HepG2 (cell line): ENCODE measurements at places on chromosomes 1 and 21.

GRCh38 chr1:21700094-21700493, 30.9 kb upstream of the RAP1GAP start:
- no peak for DNase-seq

GRCh38 chr1:27931184-27931583, 3.6 kb upstream of the SMPDL3B start:
- DNase-seq = no peak

DNA sequence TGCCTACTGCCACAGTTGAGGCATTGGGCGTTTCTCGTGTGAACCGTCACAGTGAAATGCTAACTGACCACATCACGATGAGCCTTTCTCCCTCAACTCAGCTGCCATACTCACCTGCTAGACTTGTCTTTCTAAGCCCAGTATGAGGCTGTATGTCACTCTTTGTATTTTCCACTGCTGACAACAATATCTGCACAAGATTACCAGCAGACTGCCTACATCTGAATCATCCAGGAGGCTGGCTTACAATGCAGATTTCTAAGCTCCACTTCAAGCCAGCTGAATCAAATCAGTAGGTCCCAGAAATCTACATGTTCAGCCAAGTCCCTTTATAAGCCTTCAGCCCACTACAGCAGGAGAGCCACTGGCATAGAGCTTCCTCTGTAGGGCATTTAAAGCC, 355.0 kb upstream of the DUSP10 start:
- DNase-seq = no peak

- DNase-seq = no peak
Measured at GRCh38 chr1:203711251-203712007, 53.6 kb upstream of the LAX1 start.

GRCh38 chr1:232150770-232151548, 479.0 kb downstream of the SIPA1L2 start:
- no peak for DNase-seq

GRCh38 chr1:2073382-2074230, 23.4 kb downstream of the PRKCZ start:
- DNase-seq = no peak

GRCh38 chr1:15408890-15409387, 749 bp upstream of the EFHD2 start:
- DNase-seq = no peak

GRCh38 chr1:173628888-173629287, 6.2 kb upstream of the TEX50 start:
- DNase-seq = no peak

DNA sequence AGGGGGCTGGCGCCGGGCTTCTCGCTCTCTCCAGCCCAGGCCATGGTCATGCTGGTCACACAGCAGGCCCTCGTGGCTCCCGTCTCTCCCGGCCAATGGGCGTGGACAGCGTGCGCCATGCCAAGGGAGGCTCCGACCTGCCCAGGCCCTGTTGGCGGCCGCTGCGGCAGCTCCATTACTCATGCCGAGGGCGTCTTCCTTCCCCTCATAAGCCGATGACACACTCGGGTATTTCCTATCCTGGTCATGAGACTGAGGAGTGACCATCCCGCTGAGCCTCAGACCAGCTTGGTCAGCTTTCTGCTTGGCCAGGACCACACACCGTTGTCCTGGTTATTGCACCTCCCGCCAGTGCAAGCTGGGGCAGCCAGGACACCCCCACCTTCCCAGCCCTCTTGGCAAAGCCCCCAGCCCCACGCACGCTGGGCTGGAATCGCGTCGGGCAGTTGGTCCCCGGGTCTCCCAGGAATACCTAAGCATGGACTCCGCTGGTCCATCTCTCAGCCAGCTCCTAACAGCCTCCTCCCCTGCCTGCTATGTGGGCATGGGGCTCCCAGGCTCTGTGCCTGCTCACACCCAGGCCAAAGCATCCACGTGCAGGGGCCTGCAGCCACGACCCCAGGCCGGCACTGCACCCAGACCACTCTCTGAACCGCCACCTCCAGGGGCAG, 49.8 kb downstream of the ARHGEF16 start:
- DNase-seq = no peak

GRCh38 chr1:106817575-106817974, 238.9 kb upstream of the PRMT6 start:
- no peak for DNase-seq

GRCh38 chr1:192443616-192444015, 126.8 kb downstream of the RGS21 start:
- no peak for DNase-seq

DNA sequence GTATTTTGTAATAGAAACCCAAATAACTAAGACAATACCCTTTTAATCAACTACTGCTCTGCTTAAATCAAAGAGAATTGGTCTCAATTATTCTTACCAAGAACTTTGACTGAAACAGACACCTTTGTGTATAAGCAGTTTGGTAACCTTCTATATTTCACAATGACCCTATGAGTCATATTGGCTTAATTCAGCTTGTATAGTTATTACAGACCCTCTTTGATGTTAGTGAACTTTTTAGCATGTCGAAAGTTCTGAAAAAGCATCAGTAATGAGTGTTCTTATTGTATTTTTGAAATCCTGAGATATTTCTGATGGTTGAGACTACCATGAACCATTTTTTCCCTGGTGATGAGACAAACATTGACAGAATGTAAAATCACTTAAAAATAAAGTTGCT, 43.3 kb upstream of the RABGAP1L start:
- peak; percentile 67 for DNase-seq

GRCh38 chr1:38990386-38990737, 714 bp upstream of the AKIRIN1 start:
- DNase-seq = no peak

GRCh38 chr1:208061632-208062031, 150.7 kb upstream of the CD34 start:
- no peak for DNase-seq

DNA sequence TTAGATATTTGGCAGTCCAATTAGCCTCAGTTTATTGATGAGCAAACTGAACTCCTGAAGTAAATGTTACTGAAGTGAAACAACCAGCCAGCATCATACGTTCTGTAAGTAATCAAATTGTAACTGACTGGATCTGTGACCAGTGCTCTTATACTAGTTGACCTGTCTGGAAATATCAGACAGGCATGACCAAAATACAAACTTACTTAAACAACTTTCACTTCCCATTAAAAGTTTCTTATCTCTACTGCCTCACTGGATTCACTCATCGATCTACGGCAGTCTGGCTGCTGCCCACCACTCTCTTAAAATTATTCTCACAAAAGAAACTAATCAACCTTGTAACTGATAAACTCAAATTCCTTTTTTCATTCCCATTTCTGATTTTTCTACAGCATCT, 56.4 kb downstream of the WDR3 start:
- DNase-seq = no peak

- no peak for DNase-seq
Measured at GRCh38 chr1:58189453-58189852, 357.1 kb downstream of the OMA1 start.

GRCh38 chr1:10677491-10678391, 118.7 kb downstream of the CASZ1 start:
- peak; percentile 66 for DNase-seq

DNA sequence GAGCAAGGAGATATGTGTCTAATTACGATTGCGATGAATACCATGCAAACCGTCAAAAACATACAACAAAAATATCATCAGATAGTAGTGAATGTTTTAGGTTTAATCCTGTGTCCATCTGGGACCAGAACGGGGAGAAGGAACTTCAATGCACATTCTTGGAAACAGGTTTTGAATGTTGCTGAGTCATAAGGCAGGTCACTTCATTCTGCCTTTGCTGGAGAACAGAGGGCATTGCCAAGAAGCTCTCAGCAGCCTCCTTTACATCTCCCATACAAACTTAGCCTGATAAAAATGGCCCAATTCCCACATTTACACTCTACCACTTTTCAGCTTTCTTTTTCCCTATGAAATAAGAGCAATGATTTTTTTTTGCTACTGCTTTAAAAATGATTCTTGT, 78.0 kb upstream of the KCNJ6 start:
- DNase-seq = no peak

GRCh38 chr1:28965271-28965870, 51.0 kb downstream of the EPB41 start:
- DNase-seq = no peak
